Psoas muscle (tissue), 8 donors: ENCODE measurements at places on chromosomes 4 and X. TPM values are rescaled to one million over a fixed set of nuclear protein-coding genes. Genes with fewer than 3 reads are reported as not detected.

DNA sequence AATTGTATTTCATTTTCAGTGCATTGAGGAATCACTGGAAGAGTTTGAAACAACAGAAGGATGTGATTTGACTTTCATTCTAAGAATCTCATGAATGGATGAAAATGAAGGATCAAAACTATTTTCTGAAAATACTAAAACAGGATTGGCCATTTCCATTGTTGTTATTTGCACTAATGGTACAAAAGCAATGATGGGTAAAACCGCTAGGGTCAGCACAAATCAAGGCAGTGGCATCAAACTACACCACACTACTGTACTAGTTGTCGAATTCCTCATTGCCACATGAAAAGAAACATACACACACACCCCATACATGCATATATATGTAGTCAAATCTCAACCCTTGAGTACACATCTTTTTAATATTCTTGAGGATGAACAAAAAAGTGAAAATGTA lies 24.7 kb upstream of the CENPVL3 start:
- no peak for DNase-seq

DNA sequence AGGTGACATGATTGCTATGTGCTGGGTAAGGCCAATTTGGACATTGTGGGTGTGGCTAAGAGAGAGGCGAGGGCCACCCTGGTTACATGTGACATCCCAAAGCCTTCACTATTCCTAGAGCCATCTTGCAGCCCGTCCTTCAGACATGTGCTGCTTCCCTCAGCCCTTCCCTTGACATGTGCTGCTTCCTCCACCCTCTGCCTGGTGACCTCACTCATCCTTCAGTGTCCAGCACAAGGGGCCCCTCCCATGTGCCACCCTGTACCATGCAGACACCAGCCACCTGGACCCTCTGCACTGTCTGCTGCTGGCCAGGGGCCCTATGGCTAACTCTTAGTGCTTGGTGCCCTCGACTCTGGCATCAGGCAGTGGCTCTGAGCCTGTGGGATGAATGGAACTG lies 27.4 kb downstream of the ADRA2C start:
- DNase-seq, result no peak

MAGEA4 gene
- not detected for total RNA-seq

GRCh38 chrX:42195506-42195905 lies 272.2 kb upstream of the CASK start:
- DNase-seq, result no peak
